ENCODE measurements at places on chromosomes 1 and 21.

GRCh38 chr21:21156397-21156796 is 158.2 kb downstream of the NCAM2 start:
- DNase-seq: no peak

DNA sequence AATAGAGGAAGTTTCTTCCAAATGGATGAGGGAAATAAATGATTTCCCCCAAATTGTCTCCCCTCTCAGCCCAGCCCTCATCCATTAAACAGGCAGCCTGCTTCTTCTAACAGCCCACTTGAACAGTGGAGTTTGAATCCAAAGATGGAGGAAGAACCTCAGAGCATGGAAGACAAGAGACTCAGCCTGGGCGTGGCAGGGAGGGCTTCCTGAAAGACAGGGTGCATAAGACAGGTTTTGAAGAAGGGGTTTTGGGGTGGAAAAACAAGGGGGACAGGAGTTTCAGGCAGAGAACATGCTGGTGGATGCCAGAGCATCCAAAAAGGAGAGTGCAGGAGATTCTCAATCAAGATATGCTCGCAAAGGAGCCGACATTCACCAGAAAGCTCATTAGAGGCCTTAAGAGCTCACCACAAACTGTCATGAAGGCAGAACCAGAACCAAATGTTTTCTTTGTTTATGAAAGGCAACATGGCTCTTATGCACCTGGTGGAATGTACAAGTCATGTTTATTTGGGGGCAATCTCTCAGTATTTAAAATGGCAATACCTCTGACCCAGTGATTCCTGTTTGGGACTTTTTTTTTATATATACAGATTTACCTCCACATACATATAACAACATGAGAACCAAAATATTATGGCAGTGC is 26.5 kb upstream of the TSPEAR start:
- no peak for DNase-seq

DNA sequence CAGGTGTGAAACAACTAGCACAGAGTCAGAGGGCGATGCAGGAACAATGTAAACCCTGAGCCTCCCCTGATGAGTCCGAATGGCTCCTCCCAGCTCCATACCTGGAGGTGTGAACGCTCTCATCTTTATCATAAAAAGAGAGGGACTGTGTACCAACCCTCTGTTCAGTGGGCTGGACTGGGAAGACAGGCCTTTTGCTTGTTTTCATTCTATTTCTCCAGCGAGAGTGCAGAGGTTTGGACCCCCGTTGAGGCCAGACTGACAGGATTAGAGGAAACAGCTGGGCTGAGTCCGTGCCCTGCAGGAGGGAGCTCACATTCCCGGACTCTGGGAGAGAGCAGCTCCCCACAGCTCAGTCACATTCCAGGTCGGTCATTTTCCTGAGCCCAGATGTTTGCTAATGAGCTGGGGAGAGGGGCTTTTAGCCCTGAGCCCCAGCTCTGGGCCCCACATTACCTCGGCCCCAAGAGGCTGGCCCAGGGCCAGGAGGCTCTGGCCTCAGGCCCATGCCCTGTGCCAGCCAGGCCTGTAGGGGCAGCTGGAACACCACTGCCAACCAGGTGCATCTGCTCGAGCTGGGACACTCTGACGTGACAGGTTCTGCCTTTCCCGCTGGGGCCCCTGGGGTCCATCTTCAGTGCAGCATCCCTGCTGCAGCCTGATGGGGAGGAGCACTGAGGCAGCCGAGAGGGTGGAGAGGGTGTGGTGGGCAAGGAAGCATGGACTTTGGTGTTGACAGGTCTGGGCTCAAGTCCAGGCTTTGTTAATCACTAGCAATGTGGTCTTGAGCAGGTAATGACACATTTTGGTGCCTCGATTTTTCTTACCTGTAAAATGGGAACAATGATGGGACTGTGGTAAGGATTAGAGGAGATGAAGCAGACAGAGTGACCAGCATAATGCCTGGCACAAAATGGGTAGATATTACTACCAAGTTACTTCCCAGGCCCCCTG is 3.5 kb upstream of the NBL1 start:
- DNase-seq: no peak

DNA sequence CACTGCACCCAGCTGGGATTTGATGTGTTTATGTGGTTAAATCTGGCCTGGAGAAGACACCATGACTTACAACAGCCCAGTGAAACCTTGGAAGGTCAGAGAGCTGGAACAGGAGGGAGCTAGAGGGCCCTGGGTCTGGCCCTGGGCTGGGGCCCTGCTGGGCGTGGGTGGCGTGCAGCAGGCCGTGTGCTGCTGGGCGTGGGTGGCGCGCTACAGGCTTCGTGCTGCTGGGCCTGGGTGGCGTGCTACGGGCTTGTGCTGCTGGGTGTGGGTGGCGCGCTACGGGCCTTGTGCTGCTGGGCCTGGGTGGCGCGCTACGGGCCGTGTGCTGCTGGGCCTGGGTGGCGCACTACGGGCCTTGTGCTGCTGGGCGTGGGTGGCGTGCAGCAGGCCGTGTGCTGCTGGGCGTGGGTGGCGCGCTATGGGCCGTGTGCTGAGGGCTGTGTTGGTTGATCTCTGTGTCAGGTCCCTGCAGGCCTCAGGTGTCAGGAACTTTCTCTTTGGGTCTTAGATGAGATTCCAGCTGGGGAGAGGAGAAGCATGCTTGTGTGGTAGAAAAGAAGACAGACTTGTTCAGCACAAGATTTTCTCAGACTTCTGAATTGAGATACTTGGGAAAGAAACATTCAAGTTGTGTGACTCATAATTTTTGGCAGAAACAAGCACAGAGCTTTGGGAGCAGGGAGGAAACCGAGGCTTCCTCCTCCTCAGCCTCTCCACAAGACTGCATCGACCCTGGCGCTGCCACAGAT is 66.0 kb downstream of the COL18A1 start:
- DNase-seq: no peak

DNA sequence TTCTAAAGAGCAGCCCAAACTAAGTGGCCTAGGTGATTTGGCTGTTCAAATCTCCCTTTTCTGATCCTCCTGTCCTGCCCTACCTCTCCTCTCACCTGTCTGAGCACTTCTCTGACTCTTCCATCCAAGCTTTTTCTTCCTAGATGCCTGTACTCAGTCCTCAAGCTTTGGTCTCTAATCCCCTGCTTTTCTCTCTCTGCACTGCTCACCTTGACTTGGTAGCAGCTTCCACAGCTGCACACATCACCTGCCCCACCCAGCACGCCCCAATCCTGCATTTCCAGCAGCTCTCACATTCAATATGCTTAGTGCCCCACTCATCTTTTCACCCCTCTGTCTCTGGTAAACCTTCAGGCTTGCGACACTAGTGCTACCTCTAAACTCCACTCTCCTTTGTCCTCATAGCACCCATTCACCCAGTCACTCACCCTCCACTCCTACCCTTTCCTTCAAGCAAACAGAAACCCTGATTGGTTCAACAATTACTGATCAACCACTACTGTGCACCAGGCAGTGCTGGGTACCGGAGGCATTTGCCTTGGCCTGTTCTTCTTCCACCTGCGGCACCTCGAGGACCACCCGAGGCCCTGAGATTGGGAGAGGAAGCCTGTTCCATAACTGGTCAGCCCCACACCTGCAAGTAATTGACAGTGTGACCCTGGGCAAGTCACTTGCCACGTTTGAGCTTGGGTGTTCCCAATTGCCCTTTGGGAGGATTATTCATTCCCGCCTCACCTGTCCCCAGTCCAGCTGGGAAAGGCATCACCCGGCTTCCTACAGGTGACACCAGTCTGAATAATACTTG is 136.1 kb upstream of the EDN2 start:
- no peak for DNase-seq

DNA sequence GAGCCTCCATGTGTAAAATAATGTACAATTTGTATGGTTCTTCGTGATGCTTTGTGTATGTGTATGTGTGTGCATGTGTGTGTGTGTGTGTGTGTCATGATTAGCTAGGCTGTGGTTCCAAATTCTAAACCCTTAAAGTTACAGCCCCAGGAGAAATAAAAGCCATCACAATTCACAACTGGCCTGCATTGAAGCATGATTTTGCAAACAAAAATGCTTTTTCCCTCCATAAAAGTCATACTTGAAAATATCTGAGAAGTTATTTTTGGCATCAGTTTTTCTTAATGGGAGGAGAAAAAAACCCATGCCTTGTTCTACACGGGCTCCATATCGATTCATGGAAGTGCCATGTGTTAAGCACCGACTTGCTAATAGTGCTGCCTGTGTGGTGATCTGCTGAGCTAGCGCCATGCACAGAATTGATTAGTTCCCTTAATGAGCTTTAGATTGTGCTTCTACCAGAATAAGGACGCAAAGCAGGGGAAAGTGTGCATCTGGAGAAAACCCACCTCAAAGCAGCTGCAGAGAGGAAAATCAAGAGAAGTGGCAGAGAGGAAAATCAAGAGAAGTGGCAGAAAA is 207.3 kb downstream of the DSCAM start:
- DNase-seq: no peak

DNA sequence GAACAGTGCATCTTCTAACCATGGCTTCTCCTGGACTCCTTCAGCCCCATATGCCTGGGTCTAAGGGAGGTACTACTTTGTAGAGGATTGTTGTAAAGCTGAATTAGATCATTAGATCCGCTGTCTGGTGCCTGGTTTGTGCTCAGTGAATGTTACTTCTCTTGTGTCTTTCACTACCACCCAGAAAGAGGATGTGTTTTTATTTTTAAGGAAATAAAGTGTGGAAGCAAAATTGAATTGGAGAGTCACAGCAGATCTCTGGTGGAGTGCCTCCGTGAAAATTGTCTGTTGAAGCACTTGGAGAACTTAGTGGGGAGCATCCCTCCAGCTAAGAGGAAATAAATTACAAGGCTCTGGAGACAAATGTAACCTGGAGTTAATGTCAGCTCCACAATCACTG is 101.8 kb upstream of the ARTN start:
- no peak for DNase-seq

GRCh38 chr1:236627727-236628408 is 23.6 kb upstream of the HEATR1 start:
- no peak for DNase-seq

DNA sequence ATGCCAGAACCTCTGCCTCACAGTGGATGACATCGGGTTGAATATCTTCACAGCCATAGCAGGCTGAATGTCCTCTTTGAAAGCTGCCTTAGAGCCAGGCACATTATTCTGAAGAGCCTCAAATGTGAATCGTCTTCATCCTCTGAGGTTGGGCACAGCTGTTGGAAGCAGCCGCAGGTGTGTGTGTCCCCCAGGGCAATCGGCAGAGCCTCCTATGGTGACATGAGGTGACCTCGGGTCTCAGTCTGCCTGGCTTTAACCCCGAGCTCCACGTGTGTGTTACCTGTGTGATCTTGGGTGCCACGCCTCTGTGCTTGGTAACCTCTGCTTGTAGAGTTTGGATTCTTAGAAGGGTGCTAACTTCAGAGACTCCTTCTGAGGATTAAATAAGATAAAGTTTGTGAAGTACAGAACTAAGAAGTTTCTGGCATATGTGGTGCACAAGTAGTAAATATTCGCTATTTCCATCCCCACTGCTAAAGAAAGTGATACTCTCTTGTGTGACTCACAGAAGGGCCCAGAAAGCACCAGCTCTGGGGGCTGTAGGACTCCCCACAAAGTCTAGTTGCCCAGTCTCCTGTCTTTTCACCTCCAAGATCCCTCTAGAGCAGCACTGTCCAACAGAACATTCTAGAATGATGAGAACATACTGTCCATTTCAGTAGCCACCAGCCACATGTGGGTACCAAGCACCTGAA is 500.9 kb downstream of the NPHP4 start:
- DNase-seq: no peak

GRCh38 chr1:18486195-18486594 is 5.5 kb downstream of the KLHDC7A start:
- DNase-seq: no peak

DNA sequence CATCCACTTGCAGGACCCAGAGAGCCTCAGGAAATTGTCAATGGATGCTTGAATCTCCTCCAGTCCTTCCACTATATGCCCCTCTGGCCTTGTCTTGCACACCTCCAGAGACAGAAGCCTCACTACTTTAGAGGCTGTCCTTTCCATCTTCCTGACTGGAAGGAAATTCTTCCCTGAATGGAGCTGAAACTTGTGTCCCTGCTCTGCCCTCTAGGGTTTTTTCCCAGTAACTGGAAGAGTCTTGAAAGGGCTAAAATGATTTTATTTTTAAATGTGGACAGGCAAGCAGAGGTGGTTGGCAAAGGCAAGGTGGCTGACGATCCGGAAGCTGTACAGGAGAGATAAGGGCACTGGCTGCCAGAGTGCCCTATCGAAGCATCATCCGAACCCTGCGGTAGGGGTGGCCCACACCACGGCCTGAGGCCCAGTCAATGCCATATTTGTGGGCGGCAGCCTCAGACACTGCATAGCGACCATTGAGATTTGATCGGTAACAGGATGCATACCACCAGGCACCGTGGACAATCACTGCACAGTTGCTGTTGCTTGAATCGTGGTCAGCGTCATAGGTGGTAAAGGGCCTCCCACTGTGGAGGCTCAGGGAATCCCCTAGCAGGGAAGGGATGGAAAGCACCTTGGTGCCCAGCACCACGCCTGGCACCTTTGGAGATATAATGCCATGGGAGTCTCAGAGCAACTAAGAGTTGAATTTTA is 2.3 kb upstream of the MAP3K6 start:
- DNase-seq: no peak

- no peak for DNase-seq
Measured at GRCh38 chr1:58944439-58944838, 160.6 kb upstream of the JUN start.

GRCh38 chr1:2610036-2610959 is 22.5 kb downstream of the MMEL1 start:
- peak; percentile 43 for DNase-seq

DNA sequence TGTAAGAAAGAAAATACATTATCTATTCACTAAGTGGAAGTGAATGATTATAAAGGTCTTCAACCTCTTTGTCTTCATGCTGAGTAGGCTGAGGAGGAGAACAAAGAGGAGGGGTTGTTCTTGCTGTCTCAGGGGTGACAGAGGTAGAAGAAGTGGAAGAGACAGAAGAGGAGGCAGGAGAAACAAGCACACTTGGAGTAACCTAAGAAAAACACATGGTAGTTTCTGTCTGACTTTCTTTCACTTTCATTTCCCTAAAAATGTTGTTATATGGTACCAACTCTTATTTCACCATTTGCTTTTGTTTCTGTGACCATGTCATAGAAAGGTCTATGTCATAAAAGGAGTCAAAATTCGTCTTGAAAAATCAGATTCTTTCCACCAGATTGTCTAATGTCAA is 696.6 kb upstream of the BRINP3 start:
- no peak for DNase-seq

GRCh38 chr1:27000817-27001460 is 7.4 kb downstream of the TRNP1 start:
- DNase-seq: no peak

- no peak for DNase-seq
Measured at GRCh38 chr1:22088331-22088730, 35.8 kb downstream of the CDC42 start.

DNA sequence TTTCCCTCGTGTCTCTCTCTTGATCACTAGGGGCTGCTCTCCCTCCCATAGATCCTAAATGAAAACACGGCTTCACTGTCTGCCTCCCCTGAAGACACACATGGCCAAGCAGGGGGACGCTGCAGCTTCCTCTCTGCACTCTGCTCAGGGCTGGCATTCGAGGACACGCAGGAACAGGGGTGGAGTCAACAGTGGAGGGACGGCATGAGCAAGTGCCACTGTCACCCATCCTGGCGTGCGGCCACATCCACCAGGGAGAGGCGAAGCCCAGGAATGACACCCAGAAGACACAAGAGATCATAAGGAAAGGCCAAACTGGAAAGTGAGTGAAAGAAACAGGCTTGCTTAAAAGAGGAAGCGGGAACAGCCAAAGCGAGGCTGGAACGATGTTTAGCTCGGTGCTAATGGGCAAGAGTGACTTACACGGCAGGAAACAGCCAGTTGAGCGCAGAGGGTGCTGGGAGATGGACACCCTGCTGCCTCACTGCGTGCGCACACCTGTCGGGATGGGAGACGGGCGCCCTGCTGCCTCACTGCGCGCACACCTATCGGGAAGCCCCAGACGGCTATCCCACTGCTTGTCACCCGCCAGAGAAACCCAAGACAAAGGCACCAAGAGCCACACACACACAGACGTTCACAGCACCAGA is 13.6 kb upstream of the C1QTNF12 start:
- no peak for DNase-seq
